ENCODE measurements at places on chromosomes 1 and 21.

GRCh38 chr1:15761366-15762128 lies 3.0 kb downstream of the FBLIM1 start:
- DNase-seq = no peak

DNA sequence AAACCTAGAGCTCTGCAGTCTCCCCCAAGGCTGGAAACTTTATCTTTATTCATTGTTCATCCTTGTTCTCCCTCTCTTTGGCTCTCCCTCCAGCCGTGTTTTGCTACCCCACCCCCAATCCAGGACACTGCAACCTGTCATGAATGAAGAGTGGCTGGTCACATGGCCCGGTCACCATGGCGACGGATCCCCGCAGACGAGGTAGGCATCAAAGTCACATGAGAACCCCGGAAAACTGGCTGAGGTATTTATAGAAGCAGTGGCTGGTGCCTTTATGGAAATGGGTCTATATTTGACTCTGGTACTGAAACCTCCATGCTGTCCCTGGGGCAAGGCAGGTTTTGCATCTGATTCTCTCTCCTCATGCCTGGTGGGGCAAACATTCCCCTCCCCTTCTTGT lies 13.4 kb upstream of the SLC6A17 start:
- no peak for DNase-seq

- DNase-seq = no peak
These were observed 6.9 kb downstream of the RIPK4 start for GRCh38 chr21:41759926-41760325.

GRCh38 chr1:162861101-162861500 lies at the start of gene CCDC190:
Gene CCDC190, minus strand, starts transcription at chr1:162861175. Its CDS starts 1,529 bp downstream, at chr1:162859646.
- no peak for DNase-seq

DNA sequence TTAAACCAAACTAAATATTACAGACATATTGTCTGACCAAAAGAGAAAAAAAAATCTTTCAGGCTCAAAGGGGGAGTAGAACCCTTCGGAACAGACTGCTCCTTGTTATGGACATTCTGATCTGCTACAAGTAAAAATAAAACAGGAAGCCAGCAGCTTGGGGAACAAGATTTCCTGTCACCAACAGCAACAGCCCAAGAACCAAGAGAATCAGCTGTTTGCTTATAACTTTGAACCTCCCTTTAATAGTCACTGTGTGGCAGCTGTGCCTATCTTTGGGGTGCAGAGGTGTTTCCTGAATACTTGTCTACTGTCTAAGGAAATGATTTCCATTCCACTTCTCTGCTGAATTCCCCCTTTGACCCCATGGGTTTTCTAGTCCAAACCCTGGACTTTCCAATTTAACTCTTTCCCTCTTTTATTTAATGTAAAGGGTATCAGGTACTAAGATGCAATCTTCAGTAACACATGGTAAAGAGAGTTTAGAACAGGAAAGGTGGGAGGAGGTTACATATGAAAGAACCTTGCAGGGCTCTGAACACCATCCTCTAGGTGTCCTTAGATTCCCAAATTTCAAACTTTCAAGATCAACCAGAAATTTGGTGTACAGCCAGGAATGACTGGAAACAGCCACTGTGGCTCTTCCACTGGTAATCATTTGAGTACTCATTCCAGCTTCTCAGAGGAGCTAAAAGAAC lies 38.6 kb downstream of the GPR3 start:
- no peak for DNase-seq

GRCh38 chr1:23484253-23485001 lies 448 bp upstream of the ASAP3 start:
- peak; percentile 72 for DNase-seq

GRCh38 chr1:197342669-197343068 lies 74.6 kb downstream of the CRB1 start:
- DNase-seq = no peak

- peak; percentile 7 for DNase-seq
These were observed 24.7 kb downstream of the NPHS2 start for GRCh38 chr1:179550746-179551682.

DNA sequence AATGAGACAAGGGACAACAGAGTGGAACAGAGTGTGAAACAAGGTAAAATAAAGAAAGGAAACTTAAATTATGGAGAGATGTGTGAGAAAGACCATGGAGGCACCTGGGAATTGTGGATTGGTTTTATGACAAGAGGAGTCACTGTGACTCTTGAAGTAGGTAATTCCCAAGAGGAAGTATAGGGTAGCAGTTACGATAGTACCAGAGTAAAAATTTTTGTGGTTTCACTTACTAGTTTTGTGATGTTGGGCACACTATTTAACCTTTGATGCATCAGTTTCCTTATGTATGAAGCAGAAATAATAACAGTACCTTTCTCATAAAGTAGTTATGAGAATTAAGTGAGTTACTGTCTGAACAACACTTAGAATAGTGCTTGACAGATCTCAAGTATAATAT lies 267.9 kb upstream of the DPYD start:
- no peak for DNase-seq

DNA sequence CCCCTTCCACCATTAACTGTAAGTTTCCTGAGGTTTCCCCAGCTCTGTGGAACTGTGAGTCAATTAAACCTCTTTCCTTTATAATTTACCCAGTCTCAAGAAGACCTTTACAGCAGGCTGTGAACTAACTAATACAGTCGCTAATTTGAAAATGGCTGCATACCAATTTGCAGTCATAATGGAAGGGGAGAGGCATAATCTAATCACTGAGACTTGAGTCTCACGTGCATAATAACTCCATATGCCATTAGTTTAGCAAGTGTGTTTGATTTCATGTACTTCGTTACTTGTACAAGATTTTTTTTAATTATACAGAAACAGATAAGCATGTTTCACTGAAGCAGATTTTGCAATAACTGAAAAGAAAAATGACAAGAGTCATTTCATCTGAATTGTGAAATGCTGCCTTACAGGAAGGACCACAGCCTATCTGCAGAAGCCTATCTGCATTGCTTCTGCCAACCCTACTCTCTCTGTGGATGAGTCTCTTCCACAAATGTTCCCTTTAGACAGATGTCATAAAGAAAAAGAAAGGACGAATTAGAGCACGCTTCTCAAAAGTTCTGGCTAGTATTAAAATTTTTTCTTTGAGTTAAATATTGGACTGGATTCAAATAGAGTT lies 99.1 kb downstream of the PTGER3 start:
- DNase-seq = no peak

- DNase-seq = no peak
These were observed 24.7 kb downstream of the CYP2J2 start for GRCh38 chr1:59901770-59902388.

- no peak for DNase-seq
These were observed 276.5 kb downstream of the PLPP3 start for GRCh38 chr1:56302878-56303277.

DNA sequence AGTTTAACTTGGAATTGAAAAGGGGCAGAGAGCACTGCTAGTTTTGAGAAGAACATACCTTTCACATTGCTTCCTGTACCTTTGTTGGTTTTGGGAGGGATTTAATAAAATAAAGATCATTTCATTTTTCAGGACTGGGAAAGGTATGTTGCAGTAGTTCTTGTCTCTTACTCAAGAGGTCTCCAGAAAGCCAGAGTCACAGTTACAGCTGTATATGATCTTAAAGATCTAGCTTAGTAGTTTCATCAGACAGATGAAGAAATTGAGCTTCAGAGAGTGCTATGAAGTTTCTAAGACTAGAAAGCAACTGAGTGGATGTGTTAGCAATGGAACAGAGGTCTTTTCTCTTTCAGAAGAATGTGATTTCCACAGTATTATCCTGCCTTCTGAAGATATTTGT lies 1.0 kb downstream of the OR10K2 start:
- no peak for DNase-seq

- DNase-seq = no peak
These were observed 25.4 kb downstream of the FBXO42 start for GRCh38 chr1:16326833-16327404.

DNA sequence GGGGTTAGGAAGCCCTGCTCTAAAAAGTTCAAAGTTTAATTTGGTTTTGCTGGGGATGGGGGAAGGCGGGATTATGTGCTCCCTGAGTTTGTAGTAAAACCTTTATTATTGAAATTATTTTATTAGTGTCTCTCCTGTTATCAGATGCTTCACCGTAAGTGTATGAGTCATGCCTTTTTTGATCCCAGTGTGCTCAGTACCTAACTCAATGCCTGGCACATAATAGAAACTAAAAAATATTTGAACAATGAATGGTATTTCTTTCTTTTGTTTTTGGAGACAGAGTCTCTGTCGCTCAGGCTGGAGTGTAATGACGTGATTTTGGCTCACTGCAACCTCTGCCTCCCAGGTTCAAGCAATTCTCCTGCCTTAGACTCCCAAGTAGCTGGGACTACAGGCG lies 6.4 kb downstream of the SNRPE start:
- DNase-seq = no peak

DNA sequence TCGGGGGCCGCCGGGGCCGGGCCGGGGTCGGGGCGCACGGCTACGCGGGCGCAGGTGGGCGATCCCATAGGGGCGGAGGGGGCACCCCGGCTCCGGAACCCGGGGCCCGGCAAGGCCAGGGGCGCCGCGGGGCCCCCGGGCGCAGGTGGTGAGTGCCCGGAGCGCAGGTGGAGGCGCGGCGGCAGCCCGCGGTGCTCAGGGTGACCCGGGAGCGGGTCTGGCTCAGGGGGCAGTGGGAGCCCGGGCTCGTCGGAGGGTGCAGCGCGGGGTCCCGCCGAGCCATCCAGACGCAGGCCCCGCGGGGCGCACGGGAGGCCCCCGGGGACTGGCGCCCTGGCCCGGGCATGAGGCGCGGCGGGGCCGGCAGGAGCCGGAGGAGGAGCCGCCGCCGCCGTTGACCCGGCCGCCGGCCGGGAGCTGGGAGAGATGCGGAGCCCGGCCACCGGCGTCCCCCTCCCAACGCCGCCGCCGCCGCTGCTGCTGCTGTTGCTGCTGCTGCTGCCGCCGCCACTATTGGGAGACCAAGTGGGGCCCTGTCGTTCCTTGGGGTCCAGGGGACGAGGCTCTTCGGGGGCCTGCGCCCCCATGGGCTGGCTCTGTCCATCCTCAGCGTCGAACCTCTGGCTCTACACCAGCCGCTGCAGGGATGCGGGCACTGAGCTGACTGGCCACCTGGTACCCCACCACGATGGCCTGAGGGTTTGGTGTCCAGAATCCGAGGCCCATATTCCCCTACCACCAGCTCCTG lies 489 bp downstream of the CELSR2 start:
- DNase-seq = no peak

DNA sequence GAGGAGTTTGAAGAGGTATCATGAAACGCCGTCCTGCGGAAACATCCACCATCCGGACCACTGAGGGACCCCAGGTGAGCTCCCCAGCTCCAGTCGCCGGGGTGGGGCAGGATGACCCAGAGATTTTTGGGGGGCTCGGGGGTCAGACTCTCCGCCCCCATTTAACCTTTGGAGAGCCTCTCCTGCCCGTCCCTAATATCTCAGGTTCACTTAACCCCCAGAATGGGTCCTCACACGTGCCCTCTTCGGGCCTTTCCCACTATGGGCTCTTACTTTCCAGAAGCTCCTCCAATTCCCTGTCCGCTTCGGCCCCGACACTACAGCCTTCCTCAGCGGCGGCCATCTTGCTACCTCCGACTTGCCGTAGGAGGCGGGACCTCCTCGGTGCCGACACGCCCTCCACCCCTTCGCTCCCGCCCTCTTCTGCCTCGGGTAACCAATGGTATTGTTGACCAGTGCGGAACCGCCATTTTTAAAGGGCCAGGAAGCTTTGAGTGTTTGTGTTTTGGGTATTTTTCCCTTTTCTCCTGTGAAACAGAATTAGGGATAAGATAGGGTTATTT lies at the start of gene PEX19:
TSS of gene PEX19 (minus strand) at position 352 of the 563 bp plus-strand sequence. CDS start at position 343, 9 bp downstream.
- DNase-seq = peak; percentile 70

- DNase-seq = no peak
These were observed 22.3 kb downstream of the ATPAF1 start for GRCh38 chr1:46645815-46646214.

GRCh38 chr1:5947071-5947821 lies 45.0 kb downstream of the NPHP4 start:
- DNase-seq = no peak

DNA sequence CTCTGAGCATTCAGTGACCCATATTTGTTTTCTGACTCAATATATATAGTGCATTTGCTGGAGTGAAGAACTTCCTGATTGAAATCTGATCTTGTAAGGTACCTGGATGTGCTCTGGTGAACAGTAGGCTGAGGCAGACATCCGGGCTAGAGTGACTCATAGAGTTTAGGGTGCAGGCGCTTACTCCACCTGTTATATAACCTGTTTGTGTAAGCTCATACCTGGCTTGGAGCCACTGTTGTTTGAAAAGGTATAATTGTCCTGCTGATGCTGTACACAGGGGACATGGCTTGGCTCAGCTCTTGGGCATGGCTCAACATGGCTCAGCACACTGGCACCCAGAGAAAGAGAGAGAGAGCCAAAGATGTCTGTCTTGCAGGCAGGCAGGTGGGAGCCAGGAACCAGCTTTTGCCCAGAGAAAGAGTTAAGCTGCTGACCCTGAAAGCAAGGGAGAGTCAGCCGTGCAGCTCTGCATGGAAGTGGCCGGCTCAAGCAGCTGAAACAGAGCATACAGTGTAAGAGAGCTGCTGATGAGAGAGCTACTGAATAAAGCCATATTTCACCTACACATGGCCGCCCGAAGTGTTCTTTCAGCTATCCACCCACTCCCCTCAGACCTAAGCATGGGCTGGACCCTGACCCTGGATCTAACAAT lies 43.2 kb downstream of the GJA5 start:
- DNase-seq = no peak

DNA sequence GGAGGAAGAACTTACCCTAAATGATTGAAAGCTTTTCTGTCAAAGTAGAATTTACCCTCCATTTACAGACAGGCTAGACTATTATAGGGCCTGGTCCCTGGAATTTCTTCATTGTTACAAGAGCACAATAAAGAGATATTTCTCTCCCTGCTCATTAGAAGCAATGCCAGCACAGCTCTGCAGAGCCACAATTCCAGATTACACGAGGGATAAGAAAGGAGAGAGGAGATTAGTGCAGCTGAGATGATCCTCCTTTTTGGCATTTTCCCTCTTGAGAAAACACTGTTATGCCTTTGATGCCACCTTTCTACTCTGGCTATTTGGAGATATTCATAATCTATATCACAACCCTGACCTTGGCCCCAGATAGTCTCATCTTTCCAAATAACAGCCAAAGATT lies 1119.5 kb upstream of the TMPRSS15 start:
- DNase-seq = no peak

- no peak for DNase-seq
These were observed 345.9 kb upstream of the VAMP3 start for GRCh38 chr1:7425229-7425628.
